ENCODE measurements at places on chromosomes 2 and 18.

GRCh38 chr2:133500917-133501316, 67.3 kb downstream of the NCKAP5 start:
- no peak for DNase-seq

DNA sequence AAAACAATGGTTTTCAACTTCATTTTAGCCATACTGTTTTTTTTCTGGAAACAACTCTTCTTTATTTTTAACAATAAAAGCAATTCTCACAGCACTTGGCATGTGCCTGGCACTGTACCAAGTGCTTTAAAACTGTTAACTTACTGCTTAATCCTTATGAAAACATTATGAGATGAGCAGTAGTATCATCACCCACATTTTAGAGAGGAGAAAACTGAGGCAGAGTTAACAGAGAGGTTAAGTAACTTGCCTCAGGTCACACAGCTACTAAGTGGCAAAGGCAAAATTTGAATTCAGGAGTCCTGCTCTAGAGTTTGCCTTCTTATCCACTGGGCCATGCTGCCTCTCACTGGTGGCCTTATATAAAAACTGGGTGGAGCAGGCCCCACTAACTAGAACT, 23.2 kb downstream of the CTIF start:
- DNase-seq: no peak

GRCh38 chr2:130915595-130916437, 79.1 kb downstream of the ARHGEF4 start:
- DNase-seq: no peak

- no peak for DNase-seq
Measured at GRCh38 chr2:27830656-27831055, 59.1 kb downstream of the MRPL33 start.

DNA sequence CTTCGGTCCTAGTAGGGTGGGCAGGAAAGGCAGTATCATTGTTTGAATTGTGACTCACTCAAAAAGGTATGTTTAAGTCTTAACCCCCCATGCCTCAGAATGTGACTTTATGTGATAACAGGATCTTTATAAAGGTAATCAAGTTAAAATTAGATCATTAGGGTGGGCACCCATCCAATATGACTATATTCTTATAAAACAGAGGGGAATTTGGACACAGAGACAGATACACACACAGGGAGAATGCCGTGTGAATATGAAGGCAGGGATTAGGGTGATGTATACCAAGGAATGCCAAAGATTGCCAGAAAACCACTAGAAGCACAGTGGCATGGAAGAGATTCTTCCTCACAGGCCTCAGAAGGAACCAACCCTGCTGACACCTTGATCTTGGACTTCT, 281.8 kb downstream of the CLIP4 start:
- no peak for DNase-seq

- DNase-seq: peak; percentile 83
Measured at GRCh38 chr2:37776487-37776886, 105.0 kb upstream of the CDC42EP3 start.

DNA sequence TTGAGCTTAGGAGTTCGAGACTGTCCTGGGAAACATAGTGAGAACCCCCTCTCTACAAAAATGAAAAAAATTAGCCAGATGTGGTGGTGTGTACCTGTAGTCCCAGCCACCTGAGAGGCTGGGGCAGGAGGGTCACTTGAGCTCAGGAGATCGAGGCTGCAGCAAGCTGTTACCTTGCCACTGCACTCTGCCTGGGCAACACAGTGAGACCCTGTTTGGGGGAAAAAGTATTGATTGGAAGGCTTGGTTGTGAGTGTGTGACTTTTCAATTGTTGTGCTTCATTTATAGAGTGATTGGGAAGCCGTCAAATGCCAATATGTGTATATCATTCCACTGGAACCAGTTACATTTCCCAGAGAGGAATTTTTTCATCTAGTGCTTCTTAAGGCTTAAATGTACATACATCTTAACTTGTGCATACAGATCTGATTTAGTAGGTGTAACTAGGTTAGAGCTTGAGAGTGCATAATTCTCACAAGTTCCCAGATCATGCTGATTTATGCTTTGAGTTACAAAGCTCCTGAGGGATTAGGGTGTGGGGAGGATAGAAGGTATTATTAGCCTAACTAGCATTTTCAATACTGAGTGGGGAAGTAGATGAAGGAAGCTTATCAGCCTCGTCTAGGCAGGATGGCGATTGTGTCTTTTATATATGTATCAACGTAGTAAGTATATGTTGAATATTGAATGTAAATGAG, 15.3 kb downstream of the WDR43 start:
- no peak for DNase-seq

- peak; percentile 59 for DNase-seq
Measured at GRCh38 chr2:98412751-98413458, 31.8 kb upstream of the INPP4A start.

GRCh38 chr18:24373328-24373727, 24.3 kb downstream of the OSBPL1A start:
- DNase-seq: peak; percentile 60

All from bronchial epithelial cell (primary cell).